ENCODE measurements at places on chromosomes 12 and 14.

GRCh38 chr14:96050482-96050881 is 11.3 kb downstream of the C14orf132 start:
- no peak for DNase-seq

- DNase-seq, result no peak
Measured at GRCh38 chr14:95068080-95068479, 89.2 kb downstream of the DICER1 start.

DNA sequence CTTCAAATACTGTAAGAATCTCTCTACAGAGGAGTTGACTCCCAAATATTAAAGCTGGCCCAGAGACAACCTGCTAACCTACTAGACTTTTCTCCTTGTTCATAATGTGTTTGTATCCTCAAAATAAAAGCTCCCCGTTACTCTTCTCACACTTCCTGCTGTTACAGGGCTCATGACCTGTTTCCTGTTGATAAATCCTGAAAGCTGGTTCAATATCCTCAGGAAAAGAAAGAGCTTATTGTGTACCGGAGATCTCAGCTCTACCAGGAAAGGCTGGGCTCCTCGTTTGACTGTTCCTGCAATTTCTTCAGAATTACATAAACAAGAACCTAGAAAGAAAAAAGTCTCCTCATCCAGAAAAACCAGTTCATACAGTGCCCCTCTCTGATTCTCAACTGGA is 30.8 kb downstream of the CLEC1A start:
- no peak for DNase-seq

GRCh38 chr12:126668538-126668937 is 1598.4 kb upstream of the TMEM132C start:
- DNase-seq, result no peak

GRCh38 chr14:70640938-70641547 is 673 bp upstream of the TTC9 start:
- DNase-seq, result peak; percentile 28

- no peak for DNase-seq
Measured at GRCh38 chr12:110917467-110917866, 2.9 kb downstream of the MYL2 start.

DNA sequence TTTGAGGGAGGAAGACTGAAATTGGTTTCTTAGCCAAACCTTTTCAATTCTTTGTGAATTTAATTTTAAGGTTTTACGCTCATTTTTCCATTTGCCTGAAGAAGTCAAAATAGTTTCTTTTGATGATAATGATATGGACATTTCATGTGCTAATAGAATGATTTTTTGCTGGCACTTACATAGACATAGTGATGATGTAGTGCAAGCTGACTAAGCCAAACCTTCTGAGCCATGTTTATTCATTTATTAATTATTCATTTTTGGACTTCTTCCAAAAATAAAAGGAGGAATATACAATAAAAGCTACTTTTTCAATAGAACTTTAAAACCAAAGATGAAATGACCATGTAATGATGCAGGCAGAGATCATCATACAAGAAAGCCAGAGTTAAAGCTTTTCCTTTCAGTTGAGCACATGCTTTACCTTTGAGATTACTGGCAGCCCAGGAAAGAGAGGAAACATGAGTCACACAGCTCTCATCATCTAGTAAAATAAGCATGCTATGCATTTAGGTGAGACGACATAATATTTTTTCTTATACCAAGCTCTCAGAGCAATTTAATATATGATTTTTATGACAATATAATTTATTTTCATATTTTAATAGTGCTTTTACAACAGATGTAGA is 24.8 kb downstream of the KCNA1 start:
- DNase-seq, result no peak

DNA sequence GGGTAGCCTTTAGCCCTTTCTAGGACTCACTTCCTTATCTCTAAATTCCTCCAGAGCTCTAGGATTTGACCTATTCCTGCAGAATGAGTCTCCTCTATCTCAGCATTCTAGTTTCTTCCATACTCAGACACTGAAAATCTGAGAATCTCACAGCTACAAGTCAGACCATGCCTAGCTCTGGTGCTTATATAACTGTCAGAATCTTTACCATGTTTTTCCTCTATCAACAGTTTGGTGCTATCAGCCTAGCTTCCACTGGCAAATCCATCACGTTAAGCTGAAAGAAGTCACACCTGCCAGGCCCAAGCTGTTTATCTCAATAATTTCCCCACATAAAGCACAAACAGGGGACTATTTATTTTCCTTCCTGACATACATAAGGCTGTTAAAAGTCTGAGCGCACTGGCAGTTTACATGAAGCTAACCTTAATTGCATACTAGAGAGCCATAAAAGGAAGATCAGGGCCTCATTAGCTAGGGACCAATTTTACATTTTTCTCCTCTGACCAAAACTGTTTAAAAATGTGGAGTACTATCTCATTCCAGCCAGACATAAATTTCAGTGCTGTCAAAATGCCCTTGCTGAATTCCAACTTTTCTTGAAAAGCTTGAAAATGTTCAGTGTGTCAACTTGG is 270.5 kb downstream of the C12orf75 start:
- DNase-seq, result no peak

DNA sequence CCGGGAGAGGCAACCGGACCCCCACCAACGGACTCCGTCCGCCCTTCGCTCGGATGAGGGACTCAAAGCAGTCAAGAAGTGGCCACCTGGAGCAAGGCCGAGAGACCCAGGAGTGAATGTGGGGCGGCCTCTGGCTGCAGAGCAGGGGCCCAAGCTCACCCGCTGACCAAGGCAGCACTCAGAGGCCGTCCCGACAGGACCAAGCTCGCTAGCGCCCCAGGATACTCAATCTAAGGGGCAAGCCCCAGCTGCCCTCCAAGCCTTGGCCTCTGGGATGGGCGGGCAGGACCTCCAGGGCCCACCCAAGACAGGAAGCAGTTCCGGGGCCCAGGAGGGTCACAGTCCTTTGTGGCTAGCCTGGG is 936 bp downstream of the AKT1 start:
- DNase-seq, result no peak

DNA sequence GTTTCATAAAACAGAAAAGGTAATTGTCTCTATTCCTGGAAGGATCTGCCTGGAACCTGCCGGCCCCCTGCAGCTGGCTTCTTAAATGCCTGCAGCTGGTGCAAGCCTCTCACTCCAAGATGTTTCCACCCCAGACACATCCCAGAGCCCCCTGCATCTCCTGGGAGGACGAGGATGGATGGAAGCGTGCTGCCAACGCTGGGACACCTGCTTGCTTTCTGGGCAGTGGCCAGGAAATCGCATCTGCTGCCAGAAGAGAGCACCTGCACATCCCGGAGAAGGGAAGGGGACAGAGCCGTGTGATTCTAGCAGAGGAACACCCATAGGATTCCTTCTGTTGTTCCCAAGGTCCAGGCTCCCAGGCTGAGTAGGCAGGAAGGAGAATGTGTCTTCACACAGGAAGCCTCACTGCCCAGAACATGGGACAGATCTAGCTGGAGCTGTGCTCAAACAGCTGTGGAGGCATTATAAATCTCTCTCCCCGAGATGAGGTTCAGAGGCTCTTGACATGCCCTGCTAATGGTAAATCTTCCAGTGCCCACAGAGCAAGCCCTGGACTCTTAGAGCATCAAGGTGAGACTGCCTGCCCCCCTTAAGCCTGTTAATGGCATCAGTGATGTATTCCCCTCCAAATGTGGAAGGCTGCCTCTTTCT is 138.8 kb upstream of the MAP1LC3B2 start:
- no peak for DNase-seq

DNA sequence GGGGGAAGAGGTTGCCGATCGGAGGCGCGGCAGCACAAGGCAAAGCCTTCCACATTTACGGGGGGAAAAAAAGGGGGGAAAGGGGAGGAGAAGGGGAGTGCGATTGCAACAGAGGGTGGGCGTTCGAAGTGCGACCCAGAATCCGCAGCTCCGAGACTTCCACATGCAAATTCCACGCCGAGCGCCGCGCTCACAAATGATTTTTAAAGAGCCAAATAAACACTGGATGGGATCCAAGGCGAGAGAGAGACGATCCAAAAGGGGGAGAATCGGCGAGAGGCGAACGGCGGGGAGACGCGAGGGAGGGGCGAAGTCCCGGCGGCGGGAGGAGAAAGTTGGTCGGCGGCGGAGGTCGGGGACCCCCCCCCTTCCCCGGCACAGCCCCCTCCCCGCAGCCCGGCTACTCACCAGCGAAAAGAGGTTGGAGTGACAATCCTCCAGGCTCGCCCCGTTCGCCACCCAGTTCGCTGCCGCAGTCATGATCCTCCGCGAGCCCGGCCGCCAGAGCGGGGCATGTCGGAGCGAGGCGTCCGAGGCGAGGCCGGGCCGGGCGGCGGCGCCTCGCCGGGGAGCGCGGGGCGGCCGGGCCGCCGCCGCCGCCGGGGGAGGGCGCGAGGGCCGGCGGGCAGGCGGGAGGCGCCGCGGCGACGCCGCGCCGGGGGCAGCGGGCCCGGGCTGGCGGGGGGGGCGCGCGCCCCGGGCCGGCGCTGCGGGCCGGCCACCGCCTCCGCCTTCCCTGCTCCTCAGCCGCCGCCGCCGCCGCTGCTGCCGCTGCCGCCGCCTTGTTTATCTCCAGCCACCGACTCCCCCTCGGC is 634 bp downstream of the MED13L start:
- peak; percentile 57 for DNase-seq

DNA sequence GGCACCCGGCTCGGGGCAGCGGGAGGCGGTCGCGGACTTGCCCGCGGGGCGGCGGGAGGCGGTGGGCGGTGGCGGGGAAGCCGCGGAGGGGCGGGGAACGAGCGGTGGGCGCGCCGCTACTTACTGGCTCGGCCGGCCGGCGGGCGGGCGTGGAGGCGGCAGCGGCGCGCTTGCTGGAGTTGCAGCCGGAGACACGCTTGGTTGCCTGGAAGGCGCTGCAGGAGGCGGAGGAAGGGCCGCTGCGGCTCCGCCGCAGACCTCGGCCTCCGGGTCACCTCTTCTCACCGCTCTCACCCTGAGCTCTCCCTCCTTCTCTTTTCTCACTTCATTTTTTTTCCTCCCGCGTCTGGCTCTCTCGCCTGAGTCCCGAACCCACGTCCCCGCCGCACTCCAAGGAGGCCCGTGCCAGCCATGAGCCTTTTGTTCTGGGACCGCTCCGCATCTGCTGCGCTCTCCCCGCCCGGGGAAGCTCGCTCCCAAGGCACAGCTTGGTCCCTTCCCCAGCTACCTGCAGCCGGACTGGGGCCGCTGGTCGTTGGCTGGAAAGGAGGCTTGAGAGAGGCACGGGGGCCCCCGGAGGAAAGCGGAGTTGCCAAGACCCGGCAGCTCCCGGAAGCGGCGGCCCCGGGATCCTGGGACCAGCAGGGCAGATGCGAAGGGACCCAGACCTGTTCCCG is 592 bp upstream of the KCNK10 start:
- DNase-seq, result no peak

- DNase-seq, result no peak
Measured at GRCh38 chr12:62653740-62654139, 187.1 kb downstream of the MON2 start.

- no peak for DNase-seq
Measured at GRCh38 chr12:118189741-118190191, 53.8 kb downstream of the PEBP1 start.

- no peak for DNase-seq
Measured at GRCh38 chr14:92687681-92688433, 60.6 kb downstream of the LGMN start.

GRCh38 chr14:49999146-49999761 is 106.4 kb downstream of the ARF6 start:
- peak; percentile 52 for DNase-seq

DNA sequence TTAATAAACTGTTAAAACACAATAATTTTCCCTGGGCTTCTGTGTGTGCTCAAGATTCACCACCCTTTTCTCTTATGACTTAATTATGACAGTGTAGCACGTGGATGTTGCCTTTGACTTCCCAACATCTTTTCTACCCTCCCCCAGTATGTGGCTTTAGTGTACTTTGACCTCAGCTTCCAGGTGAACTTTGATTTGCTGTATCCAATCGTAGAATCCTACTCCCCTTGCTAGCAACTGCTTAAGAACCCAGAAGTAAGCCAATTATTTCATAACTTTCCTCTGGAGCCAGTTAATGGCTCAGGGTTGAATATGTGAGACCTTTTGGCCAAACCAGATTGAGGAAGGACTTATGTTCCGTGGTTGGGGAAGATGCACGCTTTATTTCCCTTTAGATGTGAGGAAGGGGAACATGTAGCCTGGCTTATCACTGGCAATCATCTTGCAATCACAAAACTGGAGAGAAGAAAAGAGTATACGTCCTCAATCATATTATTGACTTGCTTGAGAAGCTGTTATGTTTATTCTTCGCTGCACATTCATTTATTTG is 259.6 kb upstream of the ATP2B1 start:
- DNase-seq, result no peak

DNA sequence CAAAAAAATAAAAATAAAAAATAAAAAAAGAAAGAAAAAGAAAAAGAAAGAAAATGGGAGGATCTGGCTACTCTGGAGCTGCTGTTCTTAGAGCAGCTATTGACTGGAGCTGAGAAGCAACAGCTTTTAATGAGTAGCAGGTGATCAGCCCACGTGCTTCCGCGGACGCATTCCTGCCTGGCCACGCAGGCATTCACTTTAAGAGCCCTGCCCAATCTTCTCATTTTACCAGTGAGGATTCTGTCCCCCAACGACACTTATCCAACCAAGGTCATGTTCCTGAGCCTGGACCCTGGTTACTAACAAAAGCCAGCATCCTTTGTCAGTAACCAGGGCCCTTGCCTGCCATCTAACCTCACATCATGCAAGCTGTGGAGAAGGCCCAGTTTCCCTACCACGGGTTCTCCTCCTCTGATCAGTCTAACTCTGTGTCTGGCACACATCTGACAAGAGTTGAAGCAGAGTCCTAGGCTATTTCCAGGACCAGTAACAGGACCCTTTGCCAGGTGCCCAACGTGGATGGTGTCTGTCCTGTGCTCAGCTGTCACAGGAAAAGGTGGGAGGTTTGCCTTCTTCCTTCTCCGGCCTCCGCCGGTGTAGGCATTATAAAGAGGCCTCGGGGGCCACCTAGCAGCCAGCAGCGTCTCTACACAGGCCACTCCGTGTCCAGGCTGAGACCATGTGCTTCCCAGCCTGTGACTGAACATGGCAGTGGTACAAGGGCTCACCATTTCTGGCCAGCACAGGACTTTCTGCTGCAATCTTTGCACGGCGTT is 60.9 kb upstream of the GPATCH2L start:
- DNase-seq, result no peak

- DNase-seq, result no peak
Measured at GRCh38 chr12:57983146-57983857, 41.9 kb downstream of the ATP23 start.

GRCh38 chr12:41745593-41745992 is 399.1 kb downstream of the GXYLT1 start:
- no peak for DNase-seq

GRCh38 chr12:31000751-31001150 is 72.9 kb upstream of the DDX11 start:
- no peak for DNase-seq

- DNase-seq, result peak; percentile 66
Measured at GRCh38 chr12:44875954-44876543, at the start of gene NELL2. NELL2 (minus strand) TSS chr12:44876315; CDS start chr12:44875869, 446 bp downstream.

GRCh38 chr12:51480978-51481377 is 56.3 kb downstream of the SLC4A8 start:
- no peak for DNase-seq

DNA sequence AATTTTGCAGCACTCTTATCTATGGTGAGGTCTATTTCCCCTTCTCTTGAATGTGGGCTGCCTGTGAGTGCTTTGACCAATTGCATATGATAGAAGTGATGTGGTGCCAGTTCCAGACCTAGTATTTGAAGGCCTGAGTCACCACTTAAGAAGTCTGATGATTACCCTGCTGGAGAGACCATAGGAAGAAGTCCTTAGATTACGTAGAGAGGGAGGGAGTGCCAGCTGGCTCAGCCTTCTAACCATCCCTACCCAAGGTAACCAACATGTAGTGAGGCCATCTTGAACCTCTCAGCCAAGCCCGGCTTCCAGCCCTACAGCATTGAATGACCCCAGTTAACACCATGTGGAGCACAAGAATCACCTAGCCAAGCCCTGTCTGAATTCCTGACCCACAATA is 166.9 kb downstream of the NELL2 start:
- no peak for DNase-seq

- no peak for DNase-seq
Measured at GRCh38 chr12:49983892-49984291, 11.1 kb downstream of the AQP6 start.

Measured in activated CD4-positive, alpha-beta T cell treated with anti-CD3 and anti-CD28 coated beads, Interleukin-2, amount 50 U/mL, for 4 hours (primary cell).